ENCODE measurements at places on chromosomes 7 and 10. TPM values are rescaled to one million over a fixed set of nuclear protein-coding genes. Genes with fewer than 3 reads are reported as not detected.
A peak's percentile ranks its signal among the peaks of the same experiment; 100 is the strongest.

DNA sequence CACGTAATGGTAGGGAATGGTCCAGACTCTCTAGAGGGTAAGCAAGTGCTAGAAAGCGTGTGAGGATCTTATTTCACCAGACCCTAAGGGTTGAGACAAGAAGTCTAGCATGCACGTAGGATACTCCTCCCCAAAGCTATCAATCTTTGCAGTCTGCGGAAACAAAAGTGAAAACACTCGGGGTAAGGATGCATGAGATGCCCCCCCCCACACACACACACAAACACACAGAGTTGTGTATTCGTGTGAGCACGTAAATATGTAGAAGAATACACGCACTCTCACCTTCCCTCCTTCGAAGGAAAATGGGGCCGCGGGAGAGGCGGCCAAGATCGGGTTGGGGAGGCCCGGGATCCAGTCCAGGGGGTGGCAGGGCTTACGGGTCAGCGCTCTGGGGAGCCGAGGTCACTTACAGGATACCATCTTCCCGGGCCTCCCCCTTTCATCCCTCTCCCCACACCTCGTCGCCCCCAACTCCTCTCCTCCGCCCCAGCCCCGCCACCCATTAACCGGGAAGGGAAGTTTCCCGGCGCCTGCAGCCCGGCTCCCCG is 455 bp downstream of the CUL2 start:
- peak overlapping the region; percentile 79 for H3K27ac ChIP-seq
- peaks cover 41% of the 10 kb centered on the region for H3K4me1 ChIP-seq
- peak overlapping the region; percentile 96 for H3K4me3 ChIP-seq
- H3K27me3 ChIP-seq = peaks cover 1% of the 10 kb centered on the region
- DNase-seq = no peak
- H3K36me3 ChIP-seq = peaks cover 22% of the 10 kb centered on the region

- H3K27ac ChIP-seq = no peak overlapping the region
- no peak for DNase-seq
- no peaks in the 10 kb centered on the region for H3K36me3 ChIP-seq
- H3K4me1 ChIP-seq = peaks cover 6% of the 10 kb centered on the region
Observed at GRCh38 chr7:105721571-105722104, 140.3 kb upstream of the EFCAB10 start.

Gene CPED1
- 75.5 TPM for total RNA-seq

GRCh38 chr7:26627891-26628341 is 236.5 kb downstream of the SKAP2 start:
- no peaks in the 10 kb centered on the region for H3K4me1 ChIP-seq
- H3K27ac ChIP-seq = no peak overlapping the region
- peaks cover 10% of the 10 kb centered on the region for H3K27me3 ChIP-seq
- no peak for DNase-seq
- no peaks in the 10 kb centered on the region for H3K36me3 ChIP-seq

GRCh38 chr10:70481831-70482530 is 3.4 kb downstream of the PALD1 start:
- peaks cover 61% of the 10 kb centered on the region for H3K27me3 ChIP-seq
- no peak for DNase-seq
- H3K36me3 ChIP-seq = no peaks in the 10 kb centered on the region
- no peaks in the 10 kb centered on the region for H3K4me1 ChIP-seq
- no peak overlapping the region for H3K4me3 ChIP-seq

- DNase-seq = no peak
- H3K4me1 ChIP-seq = no peaks in the 10 kb centered on the region
- no peak overlapping the region for H3K27ac ChIP-seq
- peaks cover 10% of the 10 kb centered on the region for H3K27me3 ChIP-seq
Observed at GRCh38 chr10:124219062-124219461, 125.7 kb upstream of the CHST15 start.

Gene DNAJC12
- total RNA-seq = not detected

DNA sequence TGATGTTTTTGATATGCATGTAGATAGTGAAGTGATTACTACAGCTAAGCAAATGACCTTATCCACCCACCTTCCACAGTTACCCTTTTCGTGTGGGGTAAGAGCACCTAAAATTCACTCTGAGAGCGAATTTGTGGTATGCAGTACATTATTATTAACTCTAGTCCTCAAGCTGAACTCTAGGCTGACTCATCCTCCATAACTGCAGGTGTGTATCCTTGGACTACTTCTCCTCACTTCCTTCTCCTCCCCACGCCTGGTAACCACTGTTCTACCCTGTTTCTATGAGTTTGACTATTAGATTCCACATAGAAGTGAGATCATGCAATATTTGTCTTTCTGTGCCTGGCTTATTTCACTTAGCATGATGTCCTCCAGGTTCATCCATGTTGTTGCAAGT is 484.6 kb downstream of the GATA3 start:
- no peak overlapping the region for H3K27ac ChIP-seq
- no peak for DNase-seq
- H3K4me1 ChIP-seq = no peaks in the 10 kb centered on the region
- H3K27me3 ChIP-seq = no peaks in the 10 kb centered on the region
- no peak overlapping the region for H3K4me3 ChIP-seq

Gene HMX3
- total RNA-seq = not detected

DNA sequence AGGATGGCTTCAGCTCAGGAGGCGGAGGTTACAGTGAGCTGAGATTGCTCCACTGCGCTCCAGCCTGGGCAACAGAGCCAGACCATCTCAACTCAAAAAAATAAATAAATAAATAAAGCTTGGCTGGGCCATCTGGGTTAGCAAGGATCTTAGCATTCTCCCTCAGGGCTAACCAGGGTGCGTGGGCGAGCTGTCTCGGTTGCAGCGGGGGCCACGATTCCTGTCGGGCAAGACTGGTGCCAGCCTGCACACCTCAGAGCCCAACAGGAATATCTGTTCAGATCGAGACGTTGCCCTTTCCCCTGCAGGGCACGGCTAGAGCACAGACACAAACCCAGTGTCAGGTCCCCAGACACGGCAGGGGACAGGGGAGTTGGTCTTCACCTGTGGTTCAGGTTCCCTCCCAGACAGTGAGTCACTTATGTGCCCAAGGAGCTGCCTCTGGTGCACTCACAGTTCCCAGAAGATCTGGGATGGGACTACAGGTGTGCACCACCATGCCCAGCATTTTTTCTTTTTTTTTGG is 75.5 kb upstream of the GTF2I start:
- peaks cover 24% of the 10 kb centered on the region for H3K4me1 ChIP-seq
- no peak overlapping the region for H3K4me3 ChIP-seq
- DNase-seq = no peak

DNA sequence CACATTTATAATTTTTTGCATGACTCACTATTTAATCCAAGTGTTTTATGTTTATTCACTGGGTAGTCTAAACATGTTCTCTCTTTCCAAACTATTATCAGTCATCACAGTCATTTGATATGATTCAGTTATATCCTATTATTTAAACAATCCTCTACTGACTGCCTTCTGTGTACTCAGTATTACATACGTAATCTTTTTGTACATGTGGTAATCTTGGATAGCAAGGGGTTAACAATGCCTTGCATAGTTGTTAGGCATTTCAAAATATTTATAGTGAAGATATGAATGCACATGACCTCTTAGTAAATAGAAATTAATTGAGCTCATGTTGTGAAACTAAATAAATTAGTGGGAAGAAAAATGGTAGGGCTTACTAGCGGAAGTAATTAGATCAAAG is 379.4 kb upstream of the KIAA1217 start:
- no peaks in the 10 kb centered on the region for H3K36me3 ChIP-seq
- no peak overlapping the region for H3K27ac ChIP-seq
- H3K4me1 ChIP-seq = no peaks in the 10 kb centered on the region
- H3K27me3 ChIP-seq = no peaks in the 10 kb centered on the region
- H3K4me3 ChIP-seq = no peak overlapping the region
- no peak for DNase-seq

Gene ZCWPW1
- total RNA-seq = 1.7 TPM

Gene PDE1C
- total RNA-seq = 0.27 TPM

- H3K4me3 ChIP-seq = no peak overlapping the region
- H3K4me1 ChIP-seq = no peaks in the 10 kb centered on the region
- H3K27ac ChIP-seq = no peak overlapping the region
- 0 out of 2 replicates have a peak, but pooled peaks cover 2% of the 10 kb centered on the region for H3K27me3 ChIP-seq
- no peaks in the 10 kb centered on the region for H3K36me3 ChIP-seq
Observed at GRCh38 chr10:56646329-56647111, 285.5 kb upstream of the ZWINT start.

DNA sequence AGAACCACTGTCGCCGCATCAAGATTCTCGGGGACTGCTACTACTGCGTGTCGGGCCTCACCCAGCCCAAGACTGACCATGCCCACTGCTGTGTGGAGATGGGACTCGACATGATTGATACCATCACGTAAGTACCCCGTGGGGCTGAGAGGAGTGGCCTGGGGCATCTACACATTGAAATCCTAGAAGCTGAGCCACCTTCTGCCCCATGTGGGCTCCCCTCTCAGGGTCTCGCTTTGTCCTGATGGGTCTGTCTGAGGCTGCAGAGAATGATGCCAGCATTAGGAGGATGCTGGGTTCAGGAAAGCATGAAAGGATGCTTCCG is 74.5 kb downstream of the ADCY1 start:
- H3K27me3 ChIP-seq = peaks cover 24% of the 10 kb centered on the region
- H3K36me3 ChIP-seq = no peaks in the 10 kb centered on the region
- H3K27ac ChIP-seq = no peak overlapping the region
- no peaks in the 10 kb centered on the region for H3K4me1 ChIP-seq
- H3K4me3 ChIP-seq = no peak overlapping the region
- no peak for DNase-seq

Gene PLCE1
- 0.46 TPM for total RNA-seq

DNA sequence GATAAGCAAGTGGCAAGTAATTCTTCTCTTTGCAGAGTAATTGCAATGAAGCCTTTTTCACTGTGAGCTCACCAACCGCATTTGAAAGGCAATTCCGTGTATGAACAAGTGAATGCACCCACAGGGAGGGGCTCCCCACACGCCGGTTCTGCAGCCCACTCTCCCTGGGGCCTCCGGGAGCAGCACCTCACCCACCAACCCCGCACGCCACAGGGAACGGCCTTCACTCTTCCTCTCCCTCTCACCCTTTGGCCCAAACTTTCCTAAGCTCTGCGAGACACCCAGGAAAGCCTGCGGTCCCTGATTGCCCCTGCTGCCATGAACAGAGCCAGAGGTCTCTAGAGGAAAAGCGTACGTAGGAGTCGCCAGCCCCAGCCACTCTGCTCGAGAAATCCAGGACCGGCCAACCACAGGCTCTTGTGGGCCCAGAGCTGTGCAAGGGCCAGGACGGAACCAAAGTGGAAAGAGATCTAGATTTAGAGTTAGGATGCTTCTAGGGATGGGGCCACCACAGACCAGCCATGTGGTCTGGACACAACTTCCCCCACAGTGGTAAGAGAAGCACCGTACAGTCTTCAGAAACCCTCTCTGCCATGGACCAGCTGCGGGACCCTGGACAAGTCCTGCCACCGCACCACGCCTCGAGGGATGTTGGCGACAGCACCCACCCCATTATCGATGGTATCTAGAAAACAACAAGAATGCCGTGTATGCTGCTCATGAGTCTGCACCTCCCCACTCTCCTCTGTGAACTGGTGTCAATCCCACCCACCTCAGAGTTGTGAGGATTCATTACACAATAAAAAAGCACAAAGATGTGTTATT is 3.6 kb downstream of the WDR86 start:
- H3K27me3 ChIP-seq = peaks cover 41% of the 10 kb centered on the region
- peaks cover 21% of the 10 kb centered on the region for H3K4me1 ChIP-seq
- no peak overlapping the region for H3K4me3 ChIP-seq
- H3K27ac ChIP-seq = no peak overlapping the region

- DNase-seq = no peak
- no peak overlapping the region for H3K27ac ChIP-seq
- H3K4me1 ChIP-seq = no peaks in the 10 kb centered on the region
- H3K4me3 ChIP-seq = no peak overlapping the region
Observed at GRCh38 chr7:87127019-87127418, 25.2 kb upstream of the DMTF1 start.

Gene SPDYE11
- not detected for total RNA-seq

Gene WNT8B
- total RNA-seq = not detected

DNA sequence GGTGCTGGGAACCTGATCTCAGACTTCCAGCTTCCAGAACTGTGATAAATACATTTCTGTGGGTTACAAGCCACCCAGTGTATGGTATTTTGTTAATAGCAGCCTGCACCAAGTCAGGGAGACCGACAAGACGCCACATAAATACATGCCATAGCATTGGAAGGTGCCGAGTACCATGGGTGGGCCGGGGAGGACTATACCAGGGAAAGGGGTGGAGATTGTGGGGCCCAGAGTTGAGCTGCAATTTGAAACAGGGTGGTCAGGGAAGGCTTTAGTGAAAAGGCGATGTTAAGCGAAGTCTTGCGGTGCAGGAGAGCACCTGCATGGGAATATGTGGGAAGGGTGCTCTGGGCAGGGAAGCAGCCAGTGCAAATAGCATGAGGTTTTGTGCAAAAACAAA is 88.9 kb upstream of the LRRC4 start:
- no peak for DNase-seq
- no peak overlapping the region for H3K4me3 ChIP-seq
- no peak overlapping the region for H3K27ac ChIP-seq
- H3K36me3 ChIP-seq = no peaks in the 10 kb centered on the region

- no peak overlapping the region for H3K4me3 ChIP-seq
- no peak overlapping the region for H3K27ac ChIP-seq
- peaks cover 1% of the 10 kb centered on the region for H3K27me3 ChIP-seq
- peaks cover 2% of the 10 kb centered on the region for H3K36me3 ChIP-seq
- no peaks in the 10 kb centered on the region for H3K4me1 ChIP-seq
Observed at GRCh38 chr10:1577373-1577770, 160.0 kb downstream of the ADARB2 start.

DNA sequence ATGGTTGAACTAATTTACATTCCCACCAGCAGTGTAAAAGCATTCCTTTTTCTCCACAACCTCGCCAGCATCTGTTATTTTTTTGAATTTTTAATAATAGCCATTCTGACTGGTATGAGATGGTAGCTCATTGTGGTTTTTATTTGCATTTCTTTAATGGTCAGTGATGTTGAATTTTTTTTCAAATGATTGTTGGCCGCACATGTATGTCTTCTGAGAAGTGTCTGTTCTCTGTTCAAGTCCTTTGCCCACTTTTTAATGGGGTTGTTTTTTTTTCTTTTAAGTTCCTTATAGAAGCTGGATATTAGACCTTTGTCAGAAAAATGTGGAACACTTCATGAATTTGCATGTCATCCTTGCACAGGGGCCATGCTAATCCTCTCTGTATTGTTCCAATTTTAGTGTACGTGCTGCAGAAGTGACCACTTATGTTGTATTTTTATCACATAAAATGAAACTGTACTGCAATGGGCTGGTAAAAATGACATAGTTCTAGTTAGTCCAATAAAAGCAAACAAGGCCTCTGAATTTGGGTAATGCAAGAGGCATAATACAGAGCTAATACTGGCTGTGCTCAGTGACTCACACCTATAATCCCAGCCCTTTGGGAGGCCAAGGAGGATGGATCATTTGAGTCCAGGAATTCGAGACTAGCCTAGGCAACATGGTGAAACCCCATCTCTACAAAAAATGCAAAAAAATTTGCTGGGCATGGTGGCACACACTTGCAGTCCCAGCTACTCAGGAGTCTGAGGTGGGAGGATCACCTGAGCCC is 70.3 kb downstream of the ABI1 start:
- peaks cover 15% of the 10 kb centered on the region for H3K36me3 ChIP-seq
- no peaks in the 10 kb centered on the region for H3K27me3 ChIP-seq
- H3K4me1 ChIP-seq = peaks cover 42% of the 10 kb centered on the region
- no peak overlapping the region for H3K4me3 ChIP-seq
- no peak overlapping the region for H3K27ac ChIP-seq

Data from HFFc6 (cell line).